Osteoblast (primary cell): ENCODE measurements at places on chromosomes 7 and 10. TPM values are rescaled to one million over a fixed set of nuclear protein-coding genes. Genes with fewer than 3 reads are reported as not detected.

Gene OR9A2
- not detected in 2 replicates for total RNA-seq

Gene C10orf105
- total RNA-seq: under 0.01 TPM in 1 of 2 replicates, not detected in the other

Gene NUTM2E
- not detected in 2 replicates for total RNA-seq

Gene CALHM3
- not detected in 2 replicates for total RNA-seq

Gene FOXI2
- total RNA-seq: not detected in 2 replicates

Gene PDGFA
- 32.6 and 35.9 TPM in 2 replicates for total RNA-seq

Gene SPDYE8
- not detected in 2 replicates for total RNA-seq

Gene GDI2
- total RNA-seq: 684 and 730 TPM in 2 replicates

Gene PLCE1
- total RNA-seq: 6.2 and 7.7 TPM in 2 replicates

Gene ZSCAN25
- 11.9 and 12.7 TPM in 2 replicates for total RNA-seq

Gene MLXIPL
- 0.29 and 0.72 TPM in 2 replicates for total RNA-seq

Gene BICC1
- total RNA-seq: 210 and 254 TPM in 2 replicates

Gene ZNF777
- total RNA-seq: 7.6 and 8.0 TPM in 2 replicates

Gene PRRT4
- total RNA-seq: not detected in 2 replicates

Gene AEBP1
- 219 and 267 TPM in 2 replicates for total RNA-seq

Gene TEX36
- not detected in 2 replicates for total RNA-seq

Gene KDM7A
- total RNA-seq: 12.4 and 13.4 TPM in 2 replicates

Gene OR6V1
- total RNA-seq: not detected in 2 replicates

Gene PSD
- 0.29 and 0.72 TPM in 2 replicates for total RNA-seq

Gene MBLAC1
- total RNA-seq: 2.2 and 2.7 TPM in 2 replicates

Gene UCN3
- not detected in 2 replicates for total RNA-seq

Gene CALML3
- not detected in 2 replicates for total RNA-seq

Gene VAX1
- total RNA-seq: not detected in 2 replicates

Gene AVPI1
- total RNA-seq: 101 and 105 TPM in 2 replicates

Gene GDF10
- under 0.01 TPM in 2 replicates for total RNA-seq

Gene CUL1
- 39.8 and 43.0 TPM in 2 replicates for total RNA-seq

Gene PALD1
- total RNA-seq: under 0.01 and 0.29 TPM in 2 replicates

Gene SRGN
- 344 and 474 TPM in 2 replicates for total RNA-seq

Gene EXOC6
- total RNA-seq: 5.0 and 8.7 TPM in 2 replicates
